AG10803 (cell line): ENCODE measurements at places on chromosomes 1 and 21.
A peak's percentile ranks its signal among the peaks of the same experiment; 100 is the strongest.

DNA sequence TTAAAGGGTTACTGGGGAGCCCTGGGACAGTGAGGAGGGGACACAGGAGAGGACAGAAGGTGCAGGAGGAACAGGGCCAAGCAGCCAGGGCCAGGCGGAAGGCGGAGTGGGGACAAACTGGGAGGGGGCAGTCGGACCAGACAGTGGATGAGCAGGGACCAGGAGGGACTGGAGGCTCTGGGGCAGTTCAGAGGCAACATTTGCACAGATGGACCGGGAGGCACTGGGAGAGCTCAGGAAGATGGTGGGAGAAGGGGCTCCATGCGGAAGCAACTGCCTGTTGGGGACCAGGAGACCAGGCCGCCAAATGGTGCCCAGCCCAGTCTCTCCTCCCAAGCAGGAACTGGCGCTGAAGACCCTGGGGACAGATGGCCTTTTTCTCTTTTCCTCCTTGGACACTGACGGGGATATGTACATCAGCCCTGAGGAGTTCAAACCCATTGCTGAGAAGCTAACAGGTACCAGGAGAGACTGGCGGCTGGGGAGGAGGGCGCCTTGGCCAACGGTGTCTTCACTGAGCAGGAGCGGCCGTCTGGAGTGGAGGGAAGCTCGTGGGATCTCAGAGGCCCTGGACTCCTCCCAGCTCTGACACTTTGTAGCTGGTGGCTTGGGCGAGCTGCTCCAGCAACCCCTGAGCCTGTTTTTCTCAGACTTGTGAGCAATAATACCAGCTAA, 847 bp downstream of the SELENON start:
- DNase-seq = no peak

DNA sequence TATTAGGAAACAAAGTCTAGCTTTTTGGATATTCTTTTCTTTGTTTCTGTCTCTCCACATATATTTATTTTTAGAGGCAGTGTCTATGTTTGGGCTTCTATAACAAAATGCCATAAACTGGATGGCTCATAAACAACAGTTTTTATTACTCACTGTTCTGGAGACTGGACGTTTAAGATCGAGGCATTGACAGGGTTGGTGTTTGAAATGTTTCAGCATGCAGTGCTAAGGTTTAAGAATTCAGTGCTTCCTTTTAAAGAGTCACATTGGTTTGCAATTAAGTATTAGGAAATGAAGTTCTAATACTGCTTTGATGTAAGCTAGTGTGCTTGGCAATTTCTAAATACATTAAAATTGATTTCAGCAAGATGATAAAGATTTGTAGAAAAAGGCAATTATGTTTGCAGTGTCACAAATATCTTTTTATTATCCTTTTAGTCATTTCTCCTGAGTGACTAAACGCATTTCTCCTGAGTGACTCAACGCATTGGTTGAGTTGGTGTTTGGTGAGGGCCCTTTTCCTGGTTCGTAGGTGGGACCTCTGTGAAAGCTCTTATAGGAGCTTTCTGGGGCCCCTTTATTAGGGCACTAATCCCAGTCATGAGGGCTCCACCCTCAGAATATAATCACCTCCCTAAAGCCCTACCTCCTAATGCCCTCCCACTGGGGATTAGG, 317.0 kb downstream of the USP25 start:
- DNase-seq = peak; percentile 4

DNA sequence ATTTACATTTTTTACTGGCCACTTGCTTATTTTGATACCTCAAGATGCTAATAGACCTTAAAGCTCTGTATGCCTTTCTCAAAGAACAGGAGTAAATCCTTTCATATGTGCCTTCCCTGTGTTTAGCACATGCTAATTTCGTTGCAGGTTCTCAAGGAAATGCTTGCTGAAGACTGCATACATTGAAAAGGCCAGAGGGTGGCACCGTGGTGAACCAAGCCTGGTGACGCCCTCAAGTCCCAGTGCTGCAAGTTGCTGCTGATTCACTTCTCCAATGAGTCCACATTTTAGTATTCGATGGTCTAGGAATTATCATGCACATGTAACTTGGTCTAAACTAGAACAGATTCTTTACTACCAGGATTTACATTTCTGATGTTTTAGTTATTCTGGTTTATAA, 94.1 kb downstream of the CLDN17 start:
- peak; percentile 8 for DNase-seq

GRCh38 chr1:214425101-214425500, 126.3 kb downstream of the PTPN14 start:
- DNase-seq = no peak

GRCh38 chr1:69947837-69948236, 257.5 kb downstream of the LRRC40 start:
- no peak for DNase-seq

GRCh38 chr1:51564124-51564523, 45.1 kb upstream of the EPS15 start:
- peak; percentile 36 for DNase-seq

DNA sequence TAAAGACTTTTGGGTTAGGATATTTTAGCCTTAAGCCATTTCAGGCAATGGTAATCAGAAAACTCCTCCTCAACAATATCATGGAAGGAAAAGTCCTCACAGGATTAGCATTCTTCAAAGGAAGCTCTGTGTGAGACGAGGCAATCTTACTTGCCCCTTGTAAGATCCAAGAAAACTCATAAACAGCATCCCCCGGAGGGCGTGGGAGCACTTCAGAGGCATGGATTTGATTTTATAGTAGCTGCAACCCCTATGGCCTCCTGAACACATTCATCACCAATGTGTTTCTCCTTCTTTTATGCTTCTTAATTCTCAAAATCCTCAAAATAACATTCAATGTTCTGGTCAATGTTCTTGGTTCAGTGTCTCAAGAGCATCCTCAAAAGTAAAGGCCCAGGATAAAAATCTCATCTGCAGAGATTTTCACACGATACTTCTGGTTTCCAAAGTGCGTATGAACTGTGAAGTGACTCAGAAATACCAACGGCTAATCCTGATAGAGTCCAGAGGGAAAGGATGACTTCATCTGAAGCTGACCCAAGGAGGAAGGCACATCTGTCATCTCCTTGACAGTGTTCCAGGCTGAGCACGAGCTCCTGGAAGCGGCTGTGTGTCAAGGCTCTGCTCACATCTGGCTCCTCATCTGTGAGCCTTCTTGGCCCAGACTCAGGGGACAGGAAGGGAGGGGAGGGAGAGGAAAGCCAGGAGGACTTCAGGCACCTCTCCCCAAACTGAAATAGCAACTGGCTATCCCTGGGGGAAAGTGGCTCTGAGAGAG, 49.3 kb upstream of the PSEN2 start:
- DNase-seq = peak; percentile 98

GRCh38 chr1:175168782-175169181, 23.8 kb downstream of the KIAA0040 start:
- no peak for DNase-seq

GRCh38 chr1:21280011-21280471, 10.2 kb downstream of the ECE1 start:
- DNase-seq = peak; percentile 16

GRCh38 chr1:207495801-207496792, at the start of gene CR1:
CR1 (plus strand) TSS chr1:207496157; CDS start chr1:207496268, 111 bp downstream.
- no peak for DNase-seq

GRCh38 chr1:159936273-159936904, 9.0 kb downstream of the IGSF9 start:
- peak; percentile 41 for DNase-seq

DNA sequence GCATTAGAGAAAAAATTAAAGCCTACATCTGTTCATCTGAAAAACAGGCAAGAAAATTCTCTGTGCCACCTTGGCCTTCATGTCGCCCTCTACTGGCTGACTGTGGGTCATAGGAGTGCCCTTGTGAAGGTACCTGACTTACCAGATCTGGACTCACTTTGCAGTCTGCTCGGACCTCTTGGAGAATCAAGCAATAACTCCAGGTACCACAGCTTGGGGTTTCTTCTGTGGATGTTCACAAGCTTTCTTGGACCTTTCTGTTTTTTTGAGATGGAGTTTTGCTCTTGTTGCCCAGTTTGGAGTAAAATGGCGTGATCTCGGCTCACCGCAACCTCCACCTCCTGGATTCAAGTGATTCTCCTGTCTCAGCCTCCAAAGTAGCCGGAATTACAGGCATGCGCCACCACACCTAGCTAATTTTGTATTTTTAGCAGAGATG, 2.4 kb upstream of the PRAMEF18 start:
- DNase-seq = no peak

GRCh38 chr1:222461941-222462340, 86.0 kb downstream of the HHIPL2 start:
- no peak for DNase-seq

GRCh38 chr1:170959385-170959784, 24.1 kb downstream of the MROH9 start:
- peak; percentile 46 for DNase-seq

- peak; percentile 84 for DNase-seq
These were observed 20.1 kb downstream of the UBE2U start for GRCh38 chr1:64223329-64224151.

GRCh38 chr1:197464044-197464443, 196.0 kb downstream of the CRB1 start:
- DNase-seq = peak; percentile 91

- DNase-seq = peak; percentile 56
These were observed 37.3 kb downstream of the OLFML2B start for GRCh38 chr1:161986328-161986727.

- no peak for DNase-seq
These were observed 395.6 kb upstream of the PBX1 start for GRCh38 chr1:164163289-164163849.

GRCh38 chr1:38213646-38214434, 167.2 kb upstream of the POU3F1 start:
- DNase-seq = no peak

- DNase-seq = peak; percentile 81
These were observed 141.3 kb downstream of the NRIP1 start for GRCh38 chr21:14923468-14923867.

- DNase-seq = no peak
These were observed 9.5 kb upstream of the C1orf167 start for GRCh38 chr1:11752359-11753088.

DNA sequence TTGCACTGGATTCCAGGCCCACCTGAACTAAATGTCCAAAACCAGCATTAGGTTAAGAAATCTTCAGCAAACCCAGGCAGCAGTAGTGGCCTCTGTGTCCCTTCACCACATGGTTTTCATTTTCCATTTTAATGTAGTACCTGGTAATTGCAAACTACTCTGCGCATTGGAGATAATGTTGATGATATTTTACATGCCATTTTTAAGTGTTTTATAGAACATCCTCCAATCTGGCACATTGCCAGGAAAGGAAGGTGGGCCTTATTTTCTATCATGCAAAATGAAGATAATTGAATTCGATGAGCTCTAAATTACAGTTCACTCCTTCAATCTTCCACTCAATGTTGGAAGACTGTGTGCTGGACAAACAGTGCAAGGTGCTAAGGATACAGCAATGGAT, 89.5 kb downstream of the ZC3H11B start:
- no peak for DNase-seq

DNA sequence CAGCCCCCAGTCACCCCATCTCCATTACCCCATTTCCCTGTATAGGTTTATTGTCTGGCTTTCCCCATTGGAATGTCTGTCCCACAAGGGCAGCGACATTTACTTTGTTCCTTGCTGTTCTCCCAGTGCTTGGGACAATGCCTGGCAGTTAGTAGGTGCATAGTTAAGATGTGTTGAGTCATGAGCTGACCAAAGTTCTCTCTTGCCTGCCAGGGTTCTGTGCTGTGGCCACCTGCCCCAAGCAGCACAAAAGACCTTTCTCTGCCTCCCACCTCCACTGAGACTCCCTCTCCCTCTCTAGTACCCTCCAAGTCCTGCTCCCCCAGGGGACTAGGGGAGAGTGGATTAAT, 40.0 kb downstream of the TMCO4 start:
- DNase-seq = peak; percentile 58

- DNase-seq = no peak
These were observed 33.5 kb downstream of the TRIM11 start for GRCh38 chr1:228373004-228373680.
